NCI-H1930 (cell line): ENCODE measurements at places on chromosomes 5 and 9.

GRCh38 chr9:78871086-78871451, 574.1 kb downstream of the PSAT1 start:
- no peak for DNase-seq

- DNase-seq, result no peak
Measured at GRCh38 chr5:81313686-81314085, 12.3 kb downstream of the ZCCHC9 start.

DNA sequence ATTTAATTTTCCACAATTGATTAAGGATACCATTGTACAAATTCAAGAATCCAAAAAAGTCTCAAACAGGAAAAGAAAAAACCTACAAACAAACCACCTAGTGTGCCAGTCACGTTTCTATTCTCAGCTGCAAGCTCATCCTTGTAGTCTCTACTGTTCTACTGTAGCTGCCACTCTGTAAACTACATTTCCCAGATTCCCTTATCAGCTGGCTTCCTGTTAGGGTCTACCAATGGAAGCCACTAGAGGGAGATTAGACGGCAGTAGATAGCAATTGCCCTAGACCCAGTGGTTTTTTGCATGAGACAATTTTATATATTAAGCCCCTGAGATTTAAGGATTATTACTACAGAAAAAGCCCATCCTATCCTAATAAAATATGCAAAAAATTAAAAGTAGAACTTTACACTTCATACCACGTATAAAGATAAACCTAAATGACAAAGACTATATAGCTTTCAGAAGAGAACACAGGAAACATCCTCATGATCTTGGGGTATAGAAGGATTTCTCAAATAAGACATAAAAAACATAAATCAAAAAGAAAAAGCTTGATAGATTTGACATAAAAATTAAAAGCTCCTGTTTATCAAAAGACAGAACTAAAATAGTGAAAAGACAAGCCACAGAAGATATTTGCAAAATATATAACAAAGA, 37.4 kb downstream of the P4HA2 start:
- peak; percentile 36 for DNase-seq

DNA sequence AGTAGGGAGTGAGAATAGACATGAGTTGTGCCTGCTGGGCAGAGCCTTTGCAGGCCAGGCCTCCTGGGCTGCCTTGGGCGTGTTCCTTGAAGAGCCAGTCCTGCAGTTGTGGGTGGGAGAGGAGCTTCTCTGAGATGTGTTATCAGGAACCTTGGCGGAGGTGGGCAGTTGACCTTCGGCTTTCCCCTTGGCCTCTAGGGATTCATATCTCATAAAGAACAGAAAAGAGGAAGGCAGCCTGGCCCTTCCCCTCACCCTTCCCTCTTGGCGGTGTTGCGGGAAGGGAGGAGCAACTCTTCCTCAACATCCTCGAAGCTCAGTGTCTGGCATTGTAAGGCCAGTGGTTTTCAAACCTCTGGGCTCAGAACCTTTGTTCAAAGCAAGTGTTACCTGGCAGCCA, 59.2 kb downstream of the DAPK1 start:
- DNase-seq, result no peak

DNA sequence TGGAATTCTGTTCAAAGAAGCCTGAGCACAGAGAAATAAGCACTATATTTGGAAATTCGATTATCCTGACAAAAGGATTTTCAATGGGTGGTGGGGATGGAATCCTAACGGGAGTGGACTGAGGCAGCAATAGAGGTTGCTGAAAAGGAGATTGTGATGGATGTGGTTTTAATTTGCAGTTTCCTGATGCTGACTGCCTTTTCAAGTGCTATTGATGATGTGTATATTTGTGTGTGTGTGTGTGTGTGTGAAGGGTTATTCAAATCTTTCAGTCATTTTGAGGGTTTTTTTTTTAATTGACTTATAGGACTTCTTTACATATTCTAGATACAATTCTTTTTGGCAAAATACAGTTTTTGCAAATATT, 614.5 kb downstream of the HINT1 start:
- DNase-seq, result no peak

GRCh38 chr5:87826507-87826906, 413.8 kb upstream of the CCNH start:
- no peak for DNase-seq

DNA sequence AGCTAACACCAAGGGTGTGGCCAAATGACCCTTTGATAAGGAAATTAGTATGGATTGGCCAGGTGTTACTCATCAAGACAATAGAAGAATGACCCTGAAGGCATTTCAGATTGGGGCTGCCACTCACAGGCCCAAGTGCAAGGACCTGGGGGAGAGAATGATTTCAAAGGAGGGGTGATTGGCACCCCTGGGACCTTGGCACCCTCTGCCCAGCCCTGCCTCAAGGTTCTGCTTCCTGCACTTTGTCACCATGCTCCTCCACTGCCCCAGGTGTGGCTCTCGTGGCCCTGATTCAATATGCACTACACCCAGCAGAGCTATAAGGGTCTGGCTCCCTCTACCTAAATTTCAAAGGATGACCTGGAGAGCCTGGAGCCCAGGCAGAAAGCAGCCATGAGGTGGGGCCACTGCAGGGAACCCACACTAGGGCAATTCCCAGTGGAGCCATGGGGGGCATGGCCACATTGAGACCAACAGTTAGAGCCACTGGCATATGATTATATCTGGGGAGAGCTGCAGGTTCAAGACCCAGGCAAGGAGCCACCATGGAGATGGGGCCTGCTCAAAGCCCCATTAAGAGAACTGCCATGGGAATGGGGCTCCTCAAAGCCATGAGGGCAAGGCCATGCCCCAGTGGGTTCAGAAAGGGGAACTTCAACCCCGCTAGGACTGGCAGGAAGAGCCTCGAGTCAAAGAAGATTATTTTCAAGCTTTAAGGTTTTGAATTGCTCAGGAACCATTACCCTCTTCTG, 93.0 kb downstream of the CEMIP2 start:
- no peak for DNase-seq

DNA sequence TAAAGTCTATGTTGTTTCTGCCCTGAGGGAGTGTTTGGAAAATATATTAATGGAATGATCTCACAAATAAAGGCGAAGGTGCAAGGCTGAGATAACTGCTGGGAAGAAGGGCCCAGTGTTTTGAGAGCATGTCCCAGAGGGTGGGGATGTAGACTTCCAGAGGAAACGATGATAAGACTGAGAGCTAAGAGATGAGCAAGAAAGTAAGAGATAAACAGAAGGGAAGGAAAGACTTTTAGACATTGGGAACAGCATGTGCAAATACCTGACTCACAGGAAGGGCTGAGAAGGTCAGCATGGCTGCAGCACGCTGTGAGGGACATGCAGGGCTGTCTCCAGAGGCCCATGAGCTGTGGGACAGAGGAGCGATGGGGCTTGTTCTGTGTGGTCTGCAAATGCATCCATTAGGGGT, 19.9 kb upstream of the ADRB2 start:
- no peak for DNase-seq

DNA sequence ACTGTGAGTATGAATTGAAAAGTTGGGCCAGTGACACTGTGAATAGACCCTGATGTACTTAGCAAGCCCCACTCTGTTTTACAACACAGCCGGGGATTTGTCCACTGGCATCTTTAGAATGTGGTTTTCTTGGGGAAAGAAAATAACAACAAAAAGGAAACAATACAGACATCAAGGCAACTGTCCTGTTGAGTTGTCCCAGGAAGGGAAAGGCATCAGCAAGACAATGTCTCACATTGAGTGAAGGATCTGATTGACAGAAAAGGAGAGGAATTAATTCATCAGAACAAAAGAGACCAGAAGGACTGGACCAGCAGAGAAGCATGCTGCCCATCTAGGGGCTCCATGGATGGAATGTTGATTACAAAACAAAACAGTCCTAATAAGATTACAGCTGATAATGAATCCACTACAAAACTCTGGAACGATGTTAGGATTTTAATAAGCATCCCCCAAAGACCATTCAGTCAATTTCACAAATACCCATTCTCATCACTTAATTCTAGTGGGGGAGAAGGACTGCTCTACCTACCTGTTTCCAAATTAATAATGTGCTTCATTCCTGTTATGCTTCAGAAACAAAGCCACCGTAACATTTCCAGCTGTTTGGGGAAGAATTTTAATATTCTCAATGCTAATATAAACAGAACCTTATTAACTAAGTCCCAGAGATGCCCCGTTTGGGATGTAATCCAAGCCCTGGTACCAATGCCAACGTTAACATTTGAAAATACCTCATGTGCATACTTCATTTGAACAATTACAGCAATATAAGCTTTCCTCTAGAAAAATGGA, 298.0 kb downstream of the SPOCK1 start:
- no peak for DNase-seq

- no peak for DNase-seq
Measured at GRCh38 chr5:118777189-118777736, 211.1 kb downstream of the DTWD2 start.

- DNase-seq, result no peak
Measured at GRCh38 chr5:79181419-79182022, 54.4 kb upstream of the JMY start.

GRCh38 chr5:59772757-59773156, 120.8 kb downstream of the PDE4D start:
- DNase-seq, result no peak

DNA sequence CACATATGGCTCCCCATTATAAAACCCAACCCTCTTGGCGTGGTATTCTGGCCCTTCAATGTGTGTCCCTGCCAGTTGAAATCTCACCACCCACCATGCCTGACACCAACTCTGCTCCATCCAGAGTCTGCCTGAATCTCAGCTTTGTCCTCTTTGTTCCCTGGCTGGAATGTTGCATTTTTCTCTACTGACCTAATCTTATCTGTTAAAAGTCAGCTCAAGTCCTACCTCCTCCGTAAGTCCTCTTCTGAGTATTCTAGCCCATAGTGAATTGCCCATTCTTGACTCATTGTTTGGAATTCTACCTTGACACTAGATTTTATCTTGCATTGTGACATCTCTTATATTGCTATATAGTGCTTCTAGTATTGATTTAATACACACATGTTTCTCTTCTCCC, 207.1 kb upstream of the VLDLR start:
- no peak for DNase-seq

- no peak for DNase-seq
Measured at GRCh38 chr5:157172403-157172802, 6.3 kb upstream of the GARIN3 start.

DNA sequence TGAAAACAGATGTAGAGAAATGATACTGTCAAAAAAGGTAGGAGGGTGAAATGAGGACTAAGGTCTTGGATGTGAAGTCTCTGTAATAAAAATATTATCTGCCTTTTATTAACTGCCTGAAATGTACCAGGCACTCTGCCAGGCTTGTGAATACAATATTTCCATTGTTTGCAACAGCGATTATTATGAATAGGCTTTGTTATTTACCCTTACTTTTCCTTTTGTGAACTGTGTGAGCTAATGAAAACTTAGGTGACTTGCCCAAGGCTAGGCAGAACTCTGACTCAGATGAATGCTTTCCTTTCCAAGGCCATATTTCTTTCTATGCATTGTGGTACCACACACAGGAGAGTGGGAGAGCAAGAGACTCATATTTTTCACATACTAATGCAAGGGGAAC, 204.1 kb downstream of the CDH12 start:
- DNase-seq, result no peak

DNA sequence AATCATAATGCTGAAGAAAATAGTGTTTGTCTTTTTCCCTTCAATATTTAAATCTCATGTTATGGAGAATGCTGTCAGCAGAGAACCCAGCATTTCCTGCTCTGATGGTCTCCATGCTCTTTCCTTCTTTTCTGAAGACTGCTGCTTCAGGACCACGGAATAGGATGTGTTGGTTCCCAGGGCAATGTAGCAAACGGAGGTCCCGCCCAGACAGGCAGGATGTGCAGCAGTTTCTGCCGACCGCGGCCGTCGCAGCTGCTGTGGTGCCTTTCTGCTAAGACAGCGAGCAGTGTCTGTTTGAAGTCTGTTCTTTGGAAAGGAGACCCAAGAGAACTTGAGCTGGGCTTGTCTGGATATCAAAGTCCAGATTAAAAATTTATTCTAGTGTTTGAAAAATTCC, 654.3 kb downstream of the CCDC171 start:
- no peak for DNase-seq

GRCh38 chr9:28781481-28781880, 1208.2 kb upstream of the C9orf72 start:
- no peak for DNase-seq

DNA sequence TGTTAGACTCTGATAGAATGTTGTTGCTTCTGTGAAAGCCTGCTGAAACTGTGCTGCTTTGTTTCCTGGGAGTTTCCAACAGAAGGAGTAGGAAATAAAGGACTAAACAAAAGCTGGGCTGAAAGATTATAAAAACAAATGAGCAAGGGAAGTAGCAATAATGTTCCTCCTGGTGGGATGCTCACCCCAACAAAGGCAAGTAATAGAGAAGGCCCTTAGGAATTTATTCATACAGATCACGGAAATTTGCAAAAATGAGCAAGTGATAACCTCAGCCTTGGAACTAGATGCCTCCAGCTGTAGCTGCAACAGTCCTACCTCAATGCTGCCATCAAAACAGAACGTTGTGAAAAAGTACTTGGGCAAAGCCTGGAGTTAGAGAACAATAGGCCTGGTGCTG, 1248.0 kb upstream of the C9orf72 start:
- DNase-seq, result no peak
